ENCODE measurements at places on chromosomes 4 and X. TPM values are rescaled to one million over a fixed set of nuclear protein-coding genes. Genes with fewer than 3 reads are reported as not detected.

DNA sequence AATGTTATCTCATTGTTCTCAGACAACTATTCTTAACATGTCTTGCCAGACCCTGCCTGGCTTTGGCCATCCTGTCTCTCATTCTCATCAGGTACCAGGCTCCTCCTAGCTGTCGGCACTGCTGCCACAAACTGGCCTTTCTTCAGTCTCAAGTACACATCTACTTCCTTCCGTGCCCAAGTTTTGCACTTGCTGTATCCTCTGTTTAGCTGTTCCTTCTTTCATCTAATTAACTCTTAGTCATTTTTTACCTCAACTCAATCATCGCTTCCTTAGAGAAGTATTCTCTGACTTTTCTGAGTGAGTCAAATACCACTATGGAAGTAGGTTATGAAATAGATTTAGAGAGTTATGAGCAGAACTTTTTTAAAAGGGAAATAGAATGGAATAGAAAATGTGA is 19.7 kb downstream of the CXCL3 start:
- no peaks in the 10 kb centered on the region for H3K27me3 ChIP-seq
- DNase-seq, result no peak
- no peaks in the 10 kb centered on the region for H3K4me1 ChIP-seq
- no peaks in the 10 kb centered on the region for H3K36me3 ChIP-seq
- H3K4me3 ChIP-seq, result no peak overlapping the region
- no peak overlapping the region for H3K27ac ChIP-seq

EDA gene
- total RNA-seq, result 0.36 TPM

TREX2 gene
- 0.51 TPM for total RNA-seq

DNA sequence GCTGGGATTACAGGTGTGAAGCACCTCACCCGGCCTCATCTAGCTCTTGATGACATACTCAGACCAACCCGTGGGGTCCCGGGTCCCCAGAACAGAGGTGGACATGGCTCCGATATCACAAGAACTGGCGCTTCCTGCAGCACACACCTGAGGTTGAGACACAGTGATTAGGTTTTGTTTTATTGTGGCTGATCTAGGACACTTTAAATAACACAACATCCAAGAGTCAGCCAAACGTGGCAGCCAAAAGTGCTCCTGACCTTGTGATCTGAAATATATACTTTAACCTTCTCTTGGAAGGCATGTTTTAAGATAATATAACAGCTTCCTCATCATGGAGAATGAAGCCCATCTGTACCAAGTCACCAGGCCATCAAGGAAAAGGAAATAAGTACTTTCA is 198.9 kb downstream of the DHRSX start:
- no peaks in the 10 kb centered on the region for H3K36me3 ChIP-seq
- DNase-seq, result no peak
- H3K4me3 ChIP-seq, result no peak overlapping the region
- H3K27ac ChIP-seq, result no peak overlapping the region
- H3K27me3 ChIP-seq, result no peaks in the 10 kb centered on the region

GRCh38 chr4:81839347-81840042 is 367.8 kb upstream of the RASGEF1B start:
- no peak overlapping the region for H3K4me3 ChIP-seq
- no peaks in the 10 kb centered on the region for H3K4me1 ChIP-seq
- DNase-seq, result no peak
- no peaks in the 10 kb centered on the region for H3K27me3 ChIP-seq
- H3K27ac ChIP-seq, result no peak overlapping the region

- H3K4me3 ChIP-seq, result no peak overlapping the region
- peaks cover 20% of the 10 kb centered on the region for H3K36me3 ChIP-seq
- no peak overlapping the region for H3K27ac ChIP-seq
- no peak for DNase-seq
- H3K27me3 ChIP-seq, result no peaks in the 10 kb centered on the region
Observed at GRCh38 chr4:1208266-1208961, 36.0 kb upstream of the SPON2 start.

Measured in K562 (cell line).